ENCODE measurements at places on chromosomes 6 and 20.

GRCh38 chr6:147954938-147955337 lies 387.7 kb upstream of the SASH1 start:
- DNase-seq = no peak

GRCh38 chr6:71288228-71289038 lies at the start of gene OGFRL1:
Gene OGFRL1, plus strand, starts transcription at chr6:71288811. Its CDS starts 126 bp downstream, at chr6:71288937.
- DNase-seq = no peak

DNA sequence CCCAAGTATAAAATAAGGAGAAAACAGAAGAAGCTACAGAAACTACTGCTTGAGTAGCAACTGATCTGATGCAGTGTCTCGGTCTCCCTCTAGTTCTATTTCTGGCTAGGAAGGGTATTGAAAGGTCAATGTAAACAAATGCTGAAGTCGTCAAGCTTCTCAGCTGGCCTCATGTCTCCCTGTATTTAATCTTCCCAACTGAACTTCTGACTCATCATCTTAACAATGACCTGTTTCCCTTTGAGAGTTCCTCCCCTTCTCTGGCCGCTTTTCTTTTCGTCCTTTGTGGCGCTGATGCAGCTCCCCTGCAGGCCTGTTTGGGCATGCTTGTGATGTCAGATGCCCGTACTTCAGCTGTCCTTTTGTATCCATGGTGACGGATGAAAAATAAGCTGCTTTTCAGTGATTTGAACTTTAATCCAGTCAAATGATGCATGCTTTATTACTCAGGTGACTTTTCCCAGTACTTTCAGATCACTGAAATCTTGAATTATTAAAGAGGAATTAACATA lies 7.8 kb upstream of the LCA5 start:
- DNase-seq = no peak

DNA sequence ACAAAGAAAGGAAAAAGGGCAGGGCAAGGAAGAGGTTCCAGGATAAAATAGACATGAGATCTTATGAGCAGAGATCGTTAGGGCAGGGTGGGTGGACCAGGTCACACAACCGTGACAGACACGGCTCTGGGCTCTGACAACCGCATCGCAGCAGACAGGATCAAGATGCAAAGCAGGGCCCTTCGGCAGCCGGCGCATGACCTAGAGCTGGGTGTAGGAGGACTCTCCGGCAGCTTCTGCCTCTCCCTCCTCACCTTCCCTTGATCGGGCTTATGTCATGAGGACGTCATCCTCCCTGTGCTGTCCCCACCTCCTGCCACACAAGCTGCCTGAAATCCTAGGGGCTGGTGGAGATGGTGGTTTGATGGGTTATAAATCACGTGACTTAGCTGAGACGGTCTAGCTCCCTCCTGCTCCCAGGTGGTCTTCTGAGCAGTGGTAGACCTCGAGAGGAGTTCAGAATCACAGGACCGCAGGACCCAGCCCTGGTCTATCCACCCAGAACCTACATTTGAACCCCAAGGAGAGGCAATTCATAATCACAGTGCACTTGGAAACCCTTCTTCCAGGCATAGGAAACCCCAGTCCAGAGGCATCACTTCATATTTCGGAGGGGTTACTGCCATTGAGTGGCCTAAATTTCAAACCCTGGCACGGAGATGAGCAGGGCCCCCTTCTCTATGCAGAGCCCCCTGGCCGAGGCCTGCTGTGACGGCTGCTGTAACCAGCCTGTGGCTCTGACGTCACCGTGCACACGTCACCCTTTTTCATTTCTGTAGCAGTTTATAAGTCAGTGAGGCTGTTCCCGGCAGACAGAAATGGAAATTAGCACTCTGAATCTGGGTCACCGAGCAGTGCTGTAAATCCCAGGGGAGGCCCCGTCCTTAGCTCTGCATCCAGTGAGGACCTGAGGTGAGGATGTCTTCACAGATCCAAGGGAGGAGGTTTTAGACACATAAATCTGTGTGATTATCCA lies 8.7 kb upstream of the CCR6 start:
- peak; percentile 38 for DNase-seq

DNA sequence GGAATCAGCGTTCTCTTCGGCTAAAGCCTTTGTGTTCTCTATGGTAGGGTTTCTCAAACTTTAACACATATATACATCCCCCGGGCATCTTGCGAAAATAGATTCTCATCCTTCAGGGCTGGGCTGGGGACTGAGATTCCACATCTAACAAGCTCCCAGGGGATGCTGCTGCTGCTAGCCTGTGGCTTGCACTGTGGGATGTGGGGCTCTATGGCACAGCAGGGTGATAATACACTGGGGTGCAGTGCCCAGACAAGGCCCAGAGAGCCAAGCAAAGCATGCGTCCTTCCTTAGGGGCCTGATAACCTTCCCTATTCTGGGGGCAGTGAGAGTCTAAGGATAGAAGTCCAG lies 102.0 kb downstream of the LAMP5 start:
- DNase-seq = no peak
